ENCODE measurements at places on chromosomes 3 and 15. TPM values are rescaled to one million over a fixed set of nuclear protein-coding genes. Genes with fewer than 3 reads are reported as not detected.

DNA sequence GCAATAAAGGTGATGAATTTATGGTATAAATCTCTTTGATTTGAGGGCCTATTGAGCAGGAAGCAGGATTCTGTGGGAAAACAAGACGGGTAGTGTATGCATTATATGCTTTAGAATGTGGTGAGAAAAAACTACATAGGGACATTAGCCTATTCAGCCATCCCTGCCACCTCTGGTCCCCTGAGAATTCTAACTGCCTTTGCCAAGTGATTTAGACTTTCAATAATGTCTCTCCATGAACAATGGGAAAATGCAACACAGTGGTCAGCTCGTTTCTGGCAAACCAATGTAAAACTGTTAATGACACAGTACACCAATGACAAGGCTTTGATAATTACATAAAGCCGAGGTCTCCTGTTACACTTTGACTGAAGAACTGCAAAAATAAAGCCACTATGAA lies 314.7 kb upstream of the CNTN4 start:
- H3K27me3 ChIP-seq: no peaks in the 10 kb centered on the region
- no peaks in the 10 kb centered on the region for H3K36me3 ChIP-seq
- no peak overlapping the region for H3K27ac ChIP-seq
- H3K4me3 ChIP-seq: no peak overlapping the region
- DNase-seq: no peak

DNA sequence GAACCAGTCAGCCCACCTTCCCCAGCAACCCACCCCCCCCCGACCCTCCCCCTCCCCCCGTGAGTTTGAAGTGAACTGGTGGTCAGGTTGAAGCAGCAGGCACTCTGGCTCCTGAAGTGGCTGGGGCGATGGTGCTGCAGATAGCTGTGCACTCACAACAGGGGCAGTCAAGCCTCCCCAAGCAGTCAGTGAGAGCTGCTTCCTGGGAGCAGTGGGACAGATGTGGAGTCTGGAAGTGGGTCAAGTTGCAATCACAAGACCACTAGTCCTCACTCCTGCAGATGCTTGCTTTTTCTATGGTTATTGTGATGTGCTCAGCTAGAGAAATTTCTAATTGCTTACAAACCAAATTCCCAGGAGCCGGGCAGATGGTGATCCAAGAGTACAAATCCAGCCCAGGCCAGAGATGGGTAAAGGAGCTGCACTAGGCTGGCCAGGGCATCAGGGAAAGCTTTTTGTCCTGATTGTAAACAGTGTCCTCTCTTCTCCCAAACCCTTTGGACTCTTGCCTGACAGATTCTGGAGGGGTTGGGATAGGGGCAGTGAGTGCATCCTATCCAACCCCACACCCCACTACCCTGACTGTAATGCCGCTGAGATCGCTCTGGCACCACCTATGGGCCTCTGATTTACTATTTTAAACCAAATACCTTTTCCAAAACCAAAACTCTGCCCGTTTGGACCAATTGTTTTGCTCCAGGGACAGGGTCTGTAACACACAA lies 9.8 kb upstream of the CLPX start:
- DNase-seq: no peak
- H3K4me3 ChIP-seq: no peak overlapping the region
- no peak overlapping the region for H3K27ac ChIP-seq
- H3K4me1 ChIP-seq: no peaks in the 10 kb centered on the region

DNA sequence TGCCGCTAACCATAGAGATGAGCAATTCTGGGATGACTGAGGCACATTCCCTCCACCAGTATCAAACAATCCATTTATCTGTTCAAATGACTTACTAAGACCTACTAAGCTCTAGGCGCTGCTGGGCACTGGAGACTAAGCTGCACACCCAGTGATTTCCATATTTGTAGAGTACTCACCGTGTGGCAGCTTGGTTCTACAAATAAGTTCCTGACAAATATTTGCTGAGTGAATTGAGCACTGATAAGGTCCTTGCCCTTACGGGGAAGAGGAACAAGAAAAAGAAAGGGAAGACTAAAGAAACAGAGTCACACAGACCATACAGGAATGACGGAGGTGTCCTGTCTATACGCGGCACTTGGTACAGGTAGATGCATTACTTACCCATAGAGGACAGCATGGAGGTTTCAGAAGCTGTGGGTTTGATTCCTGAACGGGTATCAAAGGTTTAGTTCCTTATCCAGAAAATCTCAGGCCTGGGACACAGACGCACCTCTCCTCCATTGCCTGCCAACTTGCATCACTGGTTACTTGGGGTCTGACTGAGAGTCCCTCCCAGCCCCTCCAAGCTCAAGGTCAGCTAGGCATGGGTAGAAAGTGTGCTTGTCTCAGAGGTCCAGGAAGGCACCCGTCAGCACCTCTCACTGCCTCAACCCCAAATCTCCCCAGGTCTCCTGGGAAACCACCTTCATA lies 298.6 kb upstream of the LYSMD4 start:
- H3K4me1 ChIP-seq: no peaks in the 10 kb centered on the region
- no peaks in the 10 kb centered on the region for H3K27me3 ChIP-seq
- H3K36me3 ChIP-seq: no peaks in the 10 kb centered on the region
- H3K27ac ChIP-seq: no peak overlapping the region
- no peak overlapping the region for H3K4me3 ChIP-seq
- DNase-seq: no peak

TCTA gene
- total RNA-seq: 19.7 TPM

GRCh38 chr3:119695480-119695879 lies 7.3 kb upstream of the CFAP91 start:
- no peak overlapping the region for H3K27ac ChIP-seq
- peaks cover 2% of the 10 kb centered on the region for H3K27me3 ChIP-seq
- no peak overlapping the region for H3K4me3 ChIP-seq
- H3K36me3 ChIP-seq: no peaks in the 10 kb centered on the region
- no peak for DNase-seq
- H3K4me1 ChIP-seq: peaks cover 8% of the 10 kb centered on the region

- H3K4me3 ChIP-seq: no peak overlapping the region
- H3K27ac ChIP-seq: no peak overlapping the region
- H3K27me3 ChIP-seq: no peaks in the 10 kb centered on the region
- no peak for DNase-seq
- no peaks in the 10 kb centered on the region for H3K4me1 ChIP-seq
- peaks cover 2% of the 10 kb centered on the region for H3K36me3 ChIP-seq
Measured at GRCh38 chr3:153752405-153753027, 368.7 kb upstream of the ARHGEF26 start.

DNA sequence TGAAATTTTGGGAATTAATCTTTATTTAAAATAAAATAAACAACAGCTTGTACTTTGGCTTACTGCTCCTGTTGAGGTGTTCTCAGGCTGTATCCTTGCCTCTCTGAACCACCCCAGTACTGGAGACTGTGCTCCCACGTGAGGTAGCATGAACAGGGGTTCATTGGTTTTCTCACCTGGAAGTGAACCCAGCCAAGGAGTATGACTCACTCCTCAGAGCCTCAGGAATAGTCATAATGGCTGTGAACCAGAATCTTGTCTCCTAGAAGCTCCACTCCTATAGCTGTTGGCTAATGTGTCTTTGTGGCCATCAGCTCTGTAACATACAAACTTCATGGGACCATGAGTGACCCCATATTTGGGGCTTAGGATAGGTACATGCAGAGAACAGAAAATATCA lies 122.5 kb upstream of the ST8SIA2 start:
- no peaks in the 10 kb centered on the region for H3K4me1 ChIP-seq
- no peak overlapping the region for H3K4me3 ChIP-seq
- peaks cover 19% of the 10 kb centered on the region for H3K27me3 ChIP-seq

- H3K27me3 ChIP-seq: peaks cover 13% of the 10 kb centered on the region
- no peak overlapping the region for H3K27ac ChIP-seq
- H3K36me3 ChIP-seq: peaks cover 2% of the 10 kb centered on the region
- peaks cover 19% of the 10 kb centered on the region for H3K4me1 ChIP-seq
Measured at GRCh38 chr15:48176112-48176511, 2.0 kb downstream of the MYEF2 start.

SHF gene
- 2.0 TPM for total RNA-seq

Measured in activated CD4-positive, alpha-beta memory T cell treated with anti-CD3 and anti-CD28 coated beads, Interleukin-2, amount 10 ng/mL, durations not matched to agents 7 days and 5 days (primary cell).